Hippocampal formation (tissue), 2 donors: ENCODE measurements at places on chromosomes 5 and 9.

- no peak for DNase-seq
Measured at GRCh38 chr9:112025850-112026249, 129.2 kb downstream of the UGCG start.

DNA sequence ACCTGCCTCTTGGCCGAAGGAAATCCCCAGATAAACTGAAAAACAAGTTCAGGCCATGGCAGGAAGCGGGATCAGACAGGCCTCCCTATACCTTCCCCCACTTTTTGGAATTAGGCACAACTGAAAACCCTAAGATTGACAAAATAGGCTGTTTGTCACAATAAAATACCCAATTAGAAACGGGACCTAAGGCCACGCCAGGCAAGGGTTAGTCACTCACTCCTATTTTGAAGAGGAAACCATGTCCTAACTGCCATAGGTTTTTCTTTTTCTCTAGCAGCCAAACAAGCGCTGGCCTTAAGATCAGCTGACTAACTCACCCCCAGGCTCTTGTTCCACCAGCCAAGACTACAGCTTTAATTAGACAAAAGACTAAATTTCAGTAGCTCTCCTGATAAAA, 11.9 kb downstream of the FBP2 start:
- DNase-seq = no peak

GRCh38 chr5:159855476-159856191, 60.6 kb upstream of the ADRA1B start:
- DNase-seq = no peak

GRCh38 chr9:135228983-135229625, 141.6 kb downstream of the OLFM1 start:
- DNase-seq = no peak

DNA sequence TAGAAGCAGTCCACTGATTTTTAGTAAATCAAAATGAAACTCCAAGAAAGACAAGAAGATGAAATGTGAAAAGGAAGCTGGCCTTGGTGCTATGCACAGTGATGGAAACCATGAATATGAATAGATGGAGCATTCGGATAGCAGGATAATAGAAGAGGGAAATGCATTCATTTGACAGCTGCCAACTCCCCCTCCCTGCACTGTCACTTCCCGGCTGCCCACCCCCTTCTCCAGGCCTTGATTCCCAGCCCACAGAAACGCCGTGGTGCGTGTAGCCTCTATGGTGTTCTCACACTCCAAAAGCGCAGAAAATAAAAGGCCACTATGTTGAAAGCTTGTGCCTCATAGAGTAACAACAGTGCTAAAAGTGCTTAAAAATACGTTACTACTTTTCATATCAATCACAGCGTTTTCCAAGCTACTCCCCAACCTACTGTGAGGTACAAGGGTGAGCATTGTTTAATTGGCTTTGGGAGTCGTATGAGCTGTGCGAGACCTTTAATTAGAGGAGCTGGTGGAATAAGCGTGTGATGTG, 26.1 kb upstream of the IFNK start:
- DNase-seq = peak; percentile 35

DNA sequence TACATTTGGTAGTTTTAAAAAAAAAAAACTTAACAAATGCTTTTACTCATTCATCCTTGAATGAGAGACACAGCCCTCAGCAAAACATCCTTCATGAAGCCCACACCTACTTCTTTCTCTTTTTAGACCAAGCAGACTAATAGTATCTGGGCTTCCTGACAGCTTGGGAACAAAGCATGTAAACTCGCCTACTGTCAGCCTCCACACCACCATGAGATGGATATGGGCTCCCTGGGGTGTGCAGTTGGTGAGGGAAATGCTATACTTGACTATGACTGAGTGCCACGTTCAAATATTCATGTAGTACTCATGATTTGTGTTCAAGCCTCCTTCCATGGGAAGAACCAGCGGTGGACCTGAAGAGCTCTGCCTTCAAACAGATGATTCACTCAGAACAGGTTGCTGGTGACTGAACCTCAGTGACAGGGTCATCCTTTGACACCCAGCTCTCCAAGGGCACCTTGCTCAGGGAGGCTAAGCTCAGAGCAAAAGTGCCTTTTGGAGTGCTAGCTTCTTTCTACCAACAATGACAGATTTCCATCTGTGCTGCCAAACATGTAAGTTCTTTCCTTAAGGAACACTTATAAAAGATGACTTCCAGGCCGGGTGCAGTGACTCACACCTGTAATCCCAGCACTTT, 36.8 kb downstream of the SLC22A5 start:
- DNase-seq = peak; percentile 37

DNA sequence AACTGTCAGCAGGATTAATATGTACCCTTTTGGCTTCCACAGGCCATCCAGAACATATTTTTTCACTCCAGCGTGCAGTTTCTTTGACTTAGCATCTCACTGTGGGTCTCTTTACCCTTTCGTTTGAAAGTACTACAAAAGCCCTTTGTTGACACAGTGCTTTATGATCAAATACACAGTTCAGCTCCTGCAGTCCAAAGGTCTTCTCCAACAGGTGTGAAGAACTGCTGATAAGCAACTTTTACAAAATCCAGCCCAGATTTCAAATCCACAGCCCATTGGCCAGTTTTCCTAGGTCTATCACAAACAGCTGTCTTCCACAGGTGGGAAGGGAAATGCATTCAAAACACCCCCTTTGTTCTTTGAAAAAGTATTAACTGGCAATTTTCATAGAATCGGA, 54.8 kb downstream of the MYO10 start:
- no peak for DNase-seq

GRCh38 chr9:92545002-92545510, 9.3 kb upstream of the ECM2 start:
- no peak for DNase-seq
